ENCODE measurements at places on chromosomes 7 and 10. TPM values are rescaled to one million over a fixed set of nuclear protein-coding genes. Genes with fewer than 3 reads are reported as not detected.

Gene CFAP43
- 15.9 TPM for total RNA-seq

Gene RBP3
- total RNA-seq = not detected

Gene IFIT2
- total RNA-seq = 3.3 TPM

Gene CDH23
- 3.3 TPM for total RNA-seq
